ENCODE measurements at places on chromosomes 2 and 18.

DNA sequence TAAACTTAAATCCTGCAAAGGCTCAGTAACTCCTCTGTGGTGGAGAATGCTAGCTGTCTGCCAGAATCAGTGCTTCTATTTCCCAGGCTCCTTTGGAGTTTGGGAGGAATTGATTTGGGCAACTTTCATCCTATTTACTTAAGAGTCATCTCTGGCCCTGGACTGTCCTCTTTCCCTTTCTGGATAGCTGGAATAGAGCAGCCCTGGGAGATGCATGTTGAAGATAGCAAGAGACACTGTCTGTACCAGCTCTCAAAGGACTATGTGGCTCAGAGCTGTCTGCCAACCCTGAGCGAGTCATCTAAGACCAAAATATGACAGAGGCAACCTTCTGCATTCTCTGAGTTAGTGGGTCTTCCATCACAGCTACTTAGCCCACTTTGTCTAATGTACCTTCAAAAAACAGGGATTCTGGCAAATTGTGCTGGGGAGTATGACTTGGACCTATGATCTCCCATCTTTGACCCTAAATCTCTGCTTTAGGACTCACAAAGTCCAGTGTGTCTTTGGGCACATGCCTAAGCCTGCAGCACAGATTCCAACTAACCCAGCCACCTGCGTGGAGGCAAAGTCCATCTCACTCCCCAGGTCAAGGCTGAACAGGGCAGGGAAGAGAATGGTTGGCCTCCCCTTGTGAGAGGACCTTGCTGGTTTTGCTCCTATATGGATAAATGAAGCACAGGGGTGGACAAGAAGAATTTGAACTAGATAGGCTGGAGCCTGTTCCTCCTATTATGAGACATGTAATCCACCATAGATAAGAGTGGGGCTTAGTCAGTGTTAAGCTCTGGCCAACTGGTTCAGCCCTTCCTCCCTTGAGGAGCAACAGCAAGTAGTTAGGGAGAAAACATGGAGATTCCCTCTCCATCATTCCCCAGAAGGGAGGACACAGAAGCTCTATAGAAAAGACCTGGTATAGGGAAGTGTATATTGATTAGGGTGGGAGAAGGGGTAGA is 99.1 kb upstream of the PELI1 start:
- no peak for DNase-seq

- DNase-seq, result no peak
Observed at GRCh38 chr2:60212181-60212945, 341.1 kb downstream of the BCL11A start.

DNA sequence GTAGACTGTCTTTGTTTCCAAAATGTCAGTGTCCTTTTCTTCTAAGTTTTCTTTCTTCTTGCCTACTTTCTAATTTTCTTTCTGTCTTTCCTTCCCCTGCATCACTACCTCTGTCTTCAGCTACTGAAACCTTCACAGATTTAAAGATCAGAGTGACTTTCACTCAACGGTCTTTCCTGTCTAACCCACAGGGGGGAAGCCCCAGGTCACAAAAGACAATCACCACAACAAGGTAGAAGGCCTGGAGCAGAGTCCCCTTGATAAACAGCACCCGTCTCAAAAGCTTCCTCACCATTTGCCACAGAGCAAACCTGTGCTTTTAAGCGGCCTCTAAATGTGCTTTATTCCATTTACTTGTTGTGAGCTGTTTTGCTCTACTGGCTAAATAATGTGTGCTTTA is 665.4 kb downstream of the BCL11A start:
- peak; percentile 7 for DNase-seq

GRCh38 chr2:214801068-214801467 is 8.4 kb downstream of the BARD1 start:
- no peak for DNase-seq

DNA sequence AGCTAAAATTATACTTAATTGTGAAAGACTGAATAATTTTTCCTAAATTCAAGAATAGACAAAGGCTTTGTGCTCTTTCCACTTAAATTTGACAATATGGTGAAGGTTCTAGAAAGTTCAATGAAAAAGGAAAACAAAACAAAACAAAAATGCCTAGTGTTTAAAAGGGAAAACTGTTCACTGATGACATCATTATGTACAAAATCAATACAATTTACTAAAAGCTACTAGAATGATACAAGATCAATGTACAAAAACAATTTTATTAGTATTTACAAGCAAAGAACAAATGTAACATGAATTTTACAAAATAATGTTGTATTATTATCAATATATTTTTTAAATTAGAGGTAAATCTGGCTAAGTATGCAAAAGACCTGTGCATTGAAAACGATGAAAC is 499.1 kb upstream of the FSIP2 start:
- no peak for DNase-seq

DNA sequence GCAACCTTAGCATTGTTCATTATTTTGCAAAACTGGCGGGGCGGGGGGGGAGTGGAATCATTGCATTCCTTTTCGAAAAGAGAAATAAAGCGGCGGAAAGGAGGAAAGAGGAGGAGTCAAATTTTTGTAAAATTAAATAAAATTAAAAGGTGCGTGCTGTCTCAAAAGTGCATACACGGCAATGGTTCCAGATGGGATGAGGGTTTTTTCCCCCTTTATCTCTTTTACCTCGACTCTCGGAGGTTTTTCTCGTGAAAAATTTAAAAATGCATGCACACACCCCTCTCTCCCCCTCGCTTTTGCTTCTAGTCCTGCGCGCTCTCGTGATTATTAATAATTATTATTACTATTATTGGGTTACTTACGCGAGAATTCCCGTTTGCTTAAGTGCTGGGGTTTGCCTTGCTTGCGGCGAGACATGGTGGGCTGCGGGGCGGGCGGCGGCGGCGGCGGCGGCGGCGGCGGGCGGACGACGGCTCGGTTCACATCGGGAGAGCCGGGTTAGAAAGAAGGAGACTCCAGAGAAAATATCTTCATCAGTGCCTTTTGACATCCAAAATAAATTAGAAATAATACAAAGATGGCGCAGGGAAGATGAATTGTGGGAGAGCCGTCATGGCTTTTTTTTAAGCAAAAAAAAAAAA is 481 bp downstream of the BCL11A start:
- no peak for DNase-seq

DNA sequence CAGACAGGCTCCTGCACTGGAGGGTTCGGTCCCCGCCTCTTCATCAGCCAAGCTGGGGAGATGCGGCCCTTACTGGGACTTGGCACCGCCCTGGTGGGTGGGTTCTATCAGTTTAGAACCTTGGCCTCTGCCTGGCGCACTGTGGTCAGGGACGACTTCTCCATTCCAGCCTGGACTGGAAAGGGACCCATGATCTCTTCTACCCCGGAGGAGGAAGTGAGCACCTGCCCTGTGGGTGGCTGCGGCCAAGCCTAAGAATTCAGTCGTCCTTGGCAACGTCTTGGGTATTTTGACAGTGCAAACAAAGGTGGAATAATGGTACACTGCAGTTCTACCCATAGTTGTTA is 106.9 kb upstream of the CD302 start:
- DNase-seq, result no peak

DNA sequence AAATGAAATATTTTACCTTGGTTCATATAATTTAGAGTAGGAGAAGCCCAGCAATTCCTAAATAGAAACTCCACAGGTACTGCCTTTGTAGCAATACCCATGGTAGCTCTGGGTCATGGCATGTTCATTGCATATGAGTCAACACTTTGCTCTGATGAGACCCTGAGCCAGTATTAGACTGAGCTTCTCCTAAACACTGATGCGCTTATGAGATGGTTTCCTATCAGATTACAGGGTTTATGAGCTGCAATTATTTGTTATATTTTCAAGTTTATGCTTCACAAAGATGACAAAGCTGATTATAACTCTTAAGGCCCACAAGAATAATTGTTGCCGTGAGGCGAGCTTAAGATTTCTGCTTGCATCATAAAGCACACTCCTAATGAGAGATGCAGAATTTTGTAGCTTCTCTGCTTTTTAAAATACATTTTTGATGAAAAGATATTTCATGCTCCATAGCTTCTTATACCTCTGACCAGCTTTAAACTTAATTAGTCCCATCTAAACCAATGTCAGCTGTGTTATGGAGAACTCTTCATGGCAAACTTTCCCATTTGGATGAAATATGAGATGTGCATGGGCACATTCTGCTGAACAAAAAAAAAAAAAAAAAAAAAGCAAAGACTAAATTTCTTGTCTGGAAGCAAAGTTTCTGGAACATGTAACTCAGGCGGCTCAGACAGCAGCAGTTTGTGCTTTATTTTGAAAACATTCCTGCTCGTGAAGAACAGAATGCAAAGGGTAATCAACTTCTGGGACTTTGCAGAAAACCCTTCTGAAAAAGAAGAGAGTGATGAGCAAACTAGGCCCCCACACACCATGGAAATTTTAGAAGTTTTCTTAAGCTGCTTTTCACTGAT is 162.6 kb downstream of the KCNE4 start:
- DNase-seq, result no peak

GRCh38 chr2:39091543-39091942 is 29.3 kb downstream of the SOS1 start:
- no peak for DNase-seq

DNA sequence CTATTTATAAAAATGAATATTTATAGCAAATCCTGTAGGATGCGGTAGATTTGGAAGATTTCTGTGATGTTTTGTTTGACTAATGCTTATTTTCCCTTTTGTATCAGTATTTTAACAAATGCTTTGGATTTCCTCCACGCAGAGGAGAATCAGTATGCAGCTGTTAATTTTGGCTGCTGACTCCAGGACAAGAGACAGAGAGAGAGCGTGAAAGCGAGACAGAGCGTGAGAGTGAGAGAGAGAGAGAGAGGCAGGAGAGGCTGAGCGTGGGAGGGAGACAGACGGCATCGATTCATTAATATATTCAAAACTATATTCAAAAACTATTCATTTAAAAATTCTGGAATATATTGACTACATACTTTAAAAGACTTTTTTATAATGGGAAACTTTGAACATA is 62.5 kb downstream of the RRM2 start:
- DNase-seq, result no peak

DNA sequence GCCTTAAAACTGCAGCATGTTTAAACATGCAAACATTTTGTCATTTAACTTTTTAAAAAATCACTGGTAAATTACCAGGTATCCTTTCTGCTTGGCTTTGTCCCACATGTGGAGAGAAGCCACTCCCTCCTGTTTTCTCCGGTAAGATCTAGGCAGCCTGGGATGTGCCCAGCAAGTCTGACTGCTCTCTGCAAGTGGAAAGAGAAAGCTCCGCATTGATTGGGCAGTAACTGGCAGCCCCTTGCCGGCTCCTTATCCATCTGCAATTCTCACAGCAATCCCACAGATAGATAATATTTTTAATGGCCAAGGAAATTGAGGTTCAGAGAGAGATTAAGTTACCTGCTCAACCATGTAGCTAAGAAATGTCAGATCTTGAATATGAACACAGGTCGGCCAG is 136.1 kb downstream of the TMEM200C start:
- no peak for DNase-seq

DNA sequence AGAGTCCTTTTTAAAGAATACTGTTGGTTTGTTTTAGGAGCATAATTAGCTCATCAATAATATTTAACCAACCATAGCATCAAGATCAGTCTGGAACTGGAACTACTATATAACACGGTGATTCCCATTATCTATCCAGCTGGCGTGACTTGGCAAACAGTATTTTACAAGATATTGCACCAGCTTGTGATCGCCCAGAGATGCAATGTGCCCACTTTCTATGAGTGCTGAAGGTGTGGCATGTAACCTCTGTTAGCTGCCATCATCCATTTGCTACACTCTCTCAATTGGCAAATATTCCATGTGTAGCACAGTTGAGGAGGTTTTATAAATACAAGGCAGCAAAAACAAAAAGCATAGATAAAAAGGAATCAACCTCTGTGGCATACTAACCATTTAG is 64.9 kb downstream of the FIGN start:
- DNase-seq, result no peak

GRCh38 chr18:28767201-28767600 is 590.3 kb upstream of the CDH2 start:
- DNase-seq, result no peak

GRCh38 chr2:152175368-152176112 is at the start of gene STAM2:
Gene STAM2, minus strand, starts transcription at chr2:152175763. Its CDS starts 121 bp downstream, at chr2:152175642.
- peak; percentile 93 for DNase-seq

DNA sequence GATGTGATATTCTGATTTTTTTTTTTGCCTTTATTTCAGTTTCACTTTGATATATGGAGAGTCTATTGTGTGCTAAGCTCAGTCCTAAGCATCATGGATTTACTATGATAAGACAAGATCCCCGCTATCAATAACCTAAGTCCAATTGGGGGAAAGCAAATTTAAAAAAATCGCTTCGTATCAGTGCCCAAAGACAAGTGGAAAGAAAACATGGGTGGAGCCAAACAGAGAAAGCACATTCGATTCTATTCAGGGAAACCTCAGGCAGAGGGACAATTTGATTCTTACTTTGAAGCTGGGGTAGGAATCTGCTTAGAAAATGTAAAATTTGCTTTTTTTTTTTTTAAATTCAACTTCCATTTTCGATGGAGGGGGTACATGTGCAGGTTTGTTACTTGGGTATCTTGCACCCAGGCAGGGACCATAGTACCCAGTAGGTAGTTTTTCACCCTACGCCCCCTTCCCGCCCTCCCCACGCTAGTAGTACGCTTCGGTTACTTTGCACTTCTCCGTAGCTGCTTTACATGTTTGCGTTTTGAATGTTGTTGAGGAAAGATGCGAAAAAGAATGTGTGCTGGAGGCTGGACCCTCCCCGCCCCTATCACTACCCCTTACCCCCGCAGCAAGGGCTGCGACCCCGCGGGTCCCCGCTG is 12.4 kb downstream of the KIF5C start:
- no peak for DNase-seq

DNA sequence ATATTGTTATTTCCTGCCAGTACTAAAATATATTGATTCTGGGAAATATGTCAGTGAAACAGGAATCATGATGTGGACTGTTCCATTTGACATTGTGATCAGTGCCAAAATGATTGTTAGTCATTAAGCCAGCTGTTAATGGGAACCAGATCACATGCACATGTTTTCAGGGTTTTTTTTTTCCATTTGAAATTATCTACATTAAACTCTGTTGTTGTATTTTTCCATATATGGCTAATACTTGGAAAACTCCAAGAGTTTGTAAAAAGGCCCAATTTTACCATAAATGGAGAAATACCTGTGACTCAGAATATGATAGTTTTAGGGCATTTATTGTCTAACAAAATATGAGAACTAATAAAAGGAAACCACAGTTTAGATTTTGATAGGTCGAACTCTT is 13.4 kb downstream of the ITGAV start:
- no peak for DNase-seq

- DNase-seq, result no peak
Observed at GRCh38 chr18:74540652-74541421, 6.5 kb downstream of the CNDP1 start.

- DNase-seq, result no peak
Observed at GRCh38 chr2:18991177-18992168, 366.9 kb downstream of the OSR1 start.

- peak; percentile 43 for DNase-seq
Observed at GRCh38 chr2:138090330-138090729, 126.1 kb downstream of the HNMT start.

- DNase-seq, result no peak
Observed at GRCh38 chr2:74944987-74945787, 13.3 kb upstream of the POLE4 start.

DNA sequence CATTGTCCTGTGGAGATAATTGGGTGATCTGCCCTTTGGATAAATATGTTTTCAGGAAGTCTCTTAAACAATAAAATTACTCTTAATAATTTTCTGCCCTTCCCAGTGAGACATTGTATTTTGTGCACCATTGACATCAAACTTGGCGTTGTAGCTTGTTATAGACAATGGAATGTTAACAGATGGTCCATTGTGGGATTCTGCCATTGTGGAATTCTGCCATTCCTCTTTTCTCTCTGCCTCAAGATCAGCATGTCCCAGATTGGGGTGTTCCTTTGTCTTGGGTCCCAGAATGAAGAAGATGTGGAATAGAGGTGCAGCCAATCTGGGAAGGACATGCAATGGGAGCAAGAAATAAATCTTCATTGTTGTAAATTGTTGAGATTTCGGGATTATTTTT is 15.1 kb upstream of the LDAH start:
- no peak for DNase-seq
